ENCODE measurements at places on chromosomes 2 and 18.

DNA sequence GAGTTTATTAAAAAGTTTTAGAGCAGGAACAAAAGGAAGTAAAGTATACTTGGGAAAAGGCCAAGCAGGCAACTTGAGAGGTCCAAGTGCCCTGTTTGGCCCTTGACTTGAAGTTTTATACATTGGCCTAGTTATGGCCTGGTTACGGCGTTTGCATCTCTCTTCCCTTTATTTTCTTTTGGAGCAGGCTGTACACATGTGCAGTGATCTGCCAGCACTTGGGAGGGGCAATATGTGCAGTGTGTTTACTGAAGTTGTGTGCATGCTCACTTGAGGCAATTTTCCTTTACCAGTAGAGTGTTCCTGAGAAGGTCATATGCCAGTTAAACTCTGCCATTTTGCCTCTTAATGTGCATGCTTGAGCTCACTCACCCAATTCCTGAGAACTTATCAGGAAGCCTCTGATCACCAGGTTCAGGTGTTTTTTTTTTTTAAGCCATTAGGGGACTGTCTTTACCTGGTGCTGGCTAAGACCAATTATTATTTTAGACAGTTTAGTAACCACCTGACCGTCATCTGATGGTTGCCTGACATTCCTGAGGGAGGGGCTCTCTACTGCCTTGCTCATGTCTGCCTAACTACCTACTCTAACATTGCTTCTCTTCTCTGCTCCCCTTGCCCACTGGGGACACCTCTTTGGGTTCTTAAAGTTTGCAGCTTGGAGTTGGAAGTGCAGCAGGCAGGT is 48.0 kb downstream of the SCN2A start:
- no peak for DNase-seq

GRCh38 chr2:100934504-100935371 is 67.4 kb upstream of the RPL31 start:
- DNase-seq: no peak

DNA sequence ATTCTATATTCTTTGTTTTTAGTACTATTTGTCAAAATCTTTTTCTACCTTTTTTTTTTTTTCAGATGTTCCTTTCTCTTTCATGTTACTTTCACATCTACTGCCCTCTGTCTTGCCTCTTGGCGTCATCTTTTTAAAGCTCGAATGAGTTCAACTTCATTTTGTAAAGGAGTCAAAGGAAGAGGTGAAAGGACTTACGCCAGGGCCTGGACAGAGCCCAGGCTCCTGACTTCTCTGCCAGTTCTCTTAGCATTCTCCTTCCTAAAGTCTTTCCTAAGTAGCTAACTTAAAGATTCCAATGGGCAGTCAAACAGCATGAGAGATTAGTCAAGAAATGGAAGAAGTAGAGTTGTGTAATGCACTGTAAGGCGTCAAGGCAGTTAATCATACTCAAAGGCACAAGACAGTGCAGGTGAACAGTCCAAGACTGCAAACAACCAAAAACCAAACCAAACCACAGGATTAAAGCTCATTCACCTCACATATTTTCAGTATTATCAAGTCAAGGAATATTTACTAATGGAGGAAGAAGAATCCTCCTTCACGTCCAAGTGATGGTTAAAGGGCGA is 301.7 kb downstream of the TCF4 start:
- DNase-seq: no peak

- no peak for DNase-seq
Observed at GRCh38 chr18:69882965-69883668, 64.6 kb downstream of the CD226 start.

GRCh38 chr2:158046121-158046880 is 55.4 kb upstream of the UPP2 start:
- DNase-seq: no peak

- DNase-seq: no peak
Observed at GRCh38 chr2:9462313-9462712, 12.0 kb upstream of the IAH1 start.

DNA sequence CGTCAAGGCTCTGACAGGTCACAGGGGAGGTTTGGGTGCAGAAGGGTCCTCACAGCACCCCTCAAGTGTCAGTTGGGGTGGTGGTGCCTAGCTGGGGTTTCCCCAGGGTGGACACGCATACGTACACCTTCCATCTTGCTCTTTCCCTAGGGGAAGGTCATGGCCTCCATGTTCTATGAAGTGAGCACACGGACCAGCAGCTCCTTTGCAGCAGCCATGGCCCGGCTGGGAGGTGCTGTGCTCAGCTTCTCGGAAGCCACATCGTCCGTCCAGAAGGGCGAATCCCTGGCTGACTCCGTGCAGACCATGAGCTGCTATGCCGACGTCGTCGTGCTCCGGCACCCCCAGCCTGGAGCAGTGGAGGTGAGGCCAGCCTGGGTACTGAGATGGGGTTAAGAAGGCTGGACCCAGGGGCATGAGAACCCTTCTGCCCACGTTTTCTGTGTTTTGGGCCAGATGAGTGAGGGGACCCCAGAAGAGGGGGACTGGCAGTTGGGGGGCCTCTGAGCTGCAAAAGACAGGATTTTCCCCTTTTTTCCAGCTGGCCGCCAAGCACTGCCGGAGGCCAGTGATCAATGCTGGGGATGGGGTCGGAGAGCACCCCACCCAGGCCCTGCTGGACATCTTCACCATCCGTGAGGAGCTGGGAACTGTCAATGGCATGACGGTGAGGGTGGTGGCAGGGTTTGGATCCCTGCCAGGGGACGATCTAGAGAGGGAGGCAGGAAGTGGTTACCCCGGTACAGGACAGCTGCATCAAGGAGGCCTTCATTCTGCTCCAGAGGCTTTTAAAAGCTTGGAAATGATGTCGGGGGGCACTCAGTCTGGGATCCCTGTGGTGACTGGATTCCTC is 20.9 kb downstream of the SLC30A3 start:
- no peak for DNase-seq

GRCh38 chr2:16291731-16292550 is 351.6 kb downstream of the MYCN start:
- no peak for DNase-seq

- DNase-seq: no peak
Observed at GRCh38 chr2:206343816-206344215, 69.4 kb downstream of the ZDBF2 start.

GRCh38 chr18:6520901-6521300 is 106.2 kb upstream of the L3MBTL4 start:
- DNase-seq: no peak

DNA sequence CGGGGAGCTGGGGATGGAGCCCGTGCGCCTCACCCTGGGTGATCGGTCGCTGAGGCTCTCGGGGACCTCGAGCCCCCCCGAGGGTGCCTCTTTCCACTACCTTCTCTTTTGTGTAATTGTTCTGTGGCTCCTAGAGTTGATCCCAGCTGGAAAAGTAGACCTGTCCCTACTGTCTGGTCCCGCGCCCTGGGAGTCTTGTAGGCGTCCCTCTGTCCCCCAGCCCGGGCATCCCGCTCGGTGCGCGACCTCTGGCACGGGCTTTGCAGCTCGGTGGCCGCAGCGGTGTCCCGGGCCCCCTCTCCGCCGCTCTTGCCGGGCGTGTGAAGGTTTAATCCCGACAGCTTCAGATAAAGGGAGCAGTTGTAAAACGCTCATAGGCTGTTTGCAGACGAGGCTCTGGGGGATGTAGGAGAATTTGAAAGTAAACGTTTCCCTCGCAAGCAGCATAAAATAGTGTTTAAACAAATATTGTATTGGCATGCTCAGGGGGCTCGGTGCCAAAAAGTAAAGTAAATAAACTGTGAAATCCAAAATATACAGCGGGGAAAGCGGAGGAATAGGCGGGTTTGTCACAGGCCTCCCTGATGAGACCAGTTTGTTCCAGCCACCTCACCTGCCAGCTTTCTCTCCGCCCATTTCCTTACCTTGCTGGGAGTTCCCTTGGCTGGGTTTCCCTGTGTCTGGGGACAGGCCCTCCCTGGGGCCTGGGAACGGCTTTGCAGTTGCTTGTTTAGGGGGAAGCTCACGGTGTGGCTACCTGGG is 1.9 kb downstream of the GLI2 start:
- DNase-seq: no peak

GRCh38 chr2:57880967-57881366 is 165.6 kb upstream of the VRK2 start:
- no peak for DNase-seq

DNA sequence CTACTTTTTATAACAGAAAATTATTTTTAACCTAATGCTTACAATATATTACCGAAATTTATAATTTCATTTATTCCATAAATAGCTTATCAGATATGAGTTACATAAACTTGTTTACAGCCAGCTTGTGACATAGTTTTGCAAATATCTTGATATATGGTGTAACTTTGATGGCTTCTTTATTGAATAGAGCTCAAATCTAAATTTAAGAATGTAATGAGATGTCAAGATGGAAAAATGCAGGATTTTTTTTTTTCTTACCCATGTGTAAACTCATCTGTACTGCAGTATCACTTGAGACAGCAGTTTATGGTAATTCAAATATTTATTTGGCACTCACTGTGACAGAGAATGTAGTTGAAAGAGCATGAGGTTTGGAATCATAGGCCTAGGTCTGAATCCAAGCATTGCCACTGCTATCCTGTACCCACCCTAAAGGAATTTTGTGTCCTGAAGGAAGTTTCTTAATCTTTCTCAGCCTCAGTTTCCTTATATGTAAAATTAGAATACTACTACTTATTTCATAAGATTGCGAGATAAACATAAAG is 3.8 kb downstream of the CREB1 start:
- DNase-seq: no peak

GRCh38 chr2:184413671-184414229 is 184.6 kb upstream of the ZNF804A start:
- DNase-seq: no peak

DNA sequence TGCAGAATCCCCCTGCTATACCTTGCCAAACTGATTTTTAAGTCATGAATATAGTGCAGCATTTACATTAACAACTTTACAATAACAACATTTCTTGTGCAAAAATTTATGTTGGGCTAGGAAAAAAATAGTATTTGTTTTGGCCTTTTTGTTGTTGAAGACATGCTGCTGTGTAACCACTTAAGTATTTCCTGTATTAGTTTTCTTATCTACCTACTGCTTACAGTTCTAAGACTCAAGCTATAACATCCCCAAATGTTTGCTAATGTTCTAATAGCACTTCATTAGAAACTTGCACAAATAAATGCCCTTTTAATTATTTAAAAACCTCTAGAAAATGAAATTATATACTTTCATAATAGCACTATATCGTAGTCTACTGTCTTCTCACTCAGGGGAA is 154.3 kb upstream of the DOCK10 start:
- DNase-seq: no peak

DNA sequence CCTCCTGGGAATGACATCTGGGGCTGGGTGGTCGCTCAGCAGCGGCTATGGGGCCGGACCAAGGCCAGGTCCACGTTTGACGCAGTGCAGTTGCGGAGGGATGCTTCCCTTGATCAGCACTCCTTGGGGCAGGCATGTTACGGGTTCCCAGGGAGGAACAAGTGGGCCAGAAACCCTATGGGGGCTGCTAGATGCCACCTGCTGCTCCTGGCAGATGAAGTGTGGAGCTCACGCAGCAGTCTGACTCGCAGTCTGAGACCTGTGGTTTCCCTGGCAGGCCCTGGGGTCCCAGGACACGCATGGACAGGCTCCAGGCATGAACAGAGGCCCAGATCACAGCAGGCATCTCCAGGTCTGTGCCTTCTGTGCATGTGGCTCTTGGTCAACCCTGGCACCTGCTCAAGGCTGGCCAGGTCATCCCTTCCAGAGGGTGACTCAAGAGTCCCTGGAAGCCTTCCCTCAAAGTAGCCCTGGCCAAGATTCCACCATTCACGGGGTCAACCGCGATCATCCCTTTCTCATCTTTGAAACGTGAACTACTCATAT is 20.0 kb downstream of the KCNF1 start:
- no peak for DNase-seq

DNA sequence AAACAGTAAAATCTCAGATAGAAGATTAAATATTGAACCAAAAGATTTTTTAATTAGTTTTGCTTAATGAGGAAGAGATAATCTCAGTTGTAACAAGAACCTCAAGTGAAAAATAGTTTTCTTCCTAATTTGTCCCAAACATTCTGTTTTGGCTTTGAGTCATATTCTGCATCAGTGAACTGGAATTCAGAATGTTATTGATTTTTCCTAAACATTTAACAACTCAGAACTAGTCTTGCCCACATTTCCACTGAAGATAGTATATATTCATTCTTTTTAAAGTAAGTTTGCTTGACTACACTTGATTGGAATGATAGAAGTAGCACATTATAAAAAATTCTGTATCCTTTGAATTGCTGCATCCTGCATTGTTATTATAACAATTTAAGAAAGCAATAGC is 85.7 kb upstream of the UGP2 start:
- no peak for DNase-seq

DNA sequence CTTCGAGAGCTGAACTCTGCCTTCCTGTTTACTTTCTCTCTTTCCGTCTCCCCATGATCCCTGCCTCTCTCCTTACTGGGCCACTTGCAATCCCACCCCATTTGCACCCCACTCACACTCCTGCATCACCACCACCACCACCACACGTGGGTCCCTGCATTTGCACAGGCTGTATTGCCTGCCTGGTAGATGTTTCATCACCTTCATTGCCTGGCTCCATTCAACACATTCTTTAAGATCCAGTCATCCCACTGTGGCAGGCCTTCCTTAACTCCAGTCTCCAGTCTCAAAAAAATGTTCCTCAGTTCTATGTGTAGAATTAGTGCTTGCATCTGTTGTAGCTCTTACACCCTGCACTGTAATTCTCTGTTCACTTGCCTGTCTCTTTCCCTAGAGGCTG is 13.9 kb downstream of the NOSTRIN start:
- DNase-seq: no peak

DNA sequence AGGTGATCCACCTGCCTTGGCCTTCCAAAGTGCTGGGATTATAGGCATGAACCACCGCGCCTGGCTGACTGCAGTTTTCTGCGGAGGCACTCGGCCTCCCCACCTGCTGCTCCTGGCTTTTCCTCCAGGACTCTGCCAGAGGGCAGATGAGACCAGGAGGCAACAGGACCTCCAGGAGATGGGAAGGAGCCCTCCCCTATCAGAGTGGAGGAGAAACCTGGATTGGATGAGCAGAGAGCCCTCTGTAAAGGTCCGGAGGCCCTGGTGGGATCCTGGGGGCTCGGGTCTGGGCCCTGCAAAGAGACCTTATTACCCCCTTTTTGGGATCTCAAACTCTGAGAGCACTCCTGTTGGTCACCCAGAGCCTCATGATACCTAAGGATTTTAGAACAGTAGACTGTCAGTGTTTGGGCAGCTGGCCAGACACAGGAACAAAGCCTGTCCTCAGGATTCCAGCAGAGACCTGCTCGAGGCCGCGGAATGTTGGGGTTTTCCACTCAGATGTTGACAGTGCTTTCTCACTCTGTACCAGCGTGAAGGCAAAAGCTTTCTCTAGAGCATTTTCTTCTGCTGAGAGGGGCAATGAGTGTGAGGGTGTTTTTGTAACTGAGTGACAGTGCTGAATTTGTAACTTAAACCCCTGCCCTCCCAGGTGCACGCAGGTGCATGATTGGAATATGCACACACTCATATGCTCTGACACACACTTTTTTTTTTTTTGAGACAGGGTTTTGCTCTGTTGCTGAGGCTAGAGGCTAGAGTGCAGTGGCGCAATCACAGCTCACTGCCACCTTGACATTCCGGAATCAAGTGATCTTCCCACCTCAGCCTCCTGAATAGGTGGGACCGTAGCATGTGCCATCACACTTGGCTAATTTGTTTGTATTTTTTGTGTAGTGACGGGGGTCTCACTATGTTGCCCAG is 48.4 kb downstream of the NPPC start:
- DNase-seq: no peak

GRCh38 chr18:44897411-44897810 is 216.7 kb downstream of the SETBP1 start:
- no peak for DNase-seq
